ENCODE measurements at places on chromosomes 1 and 21.

- no peak for DNase-seq
Observed at GRCh38 chr1:230621324-230622030, 20.8 kb upstream of the COG2 start.

GRCh38 chr1:222948079-222948478 is 133.2 kb downstream of the DISP1 start:
- no peak for DNase-seq

GRCh38 chr1:157105988-157106812 is 6.6 kb upstream of the ETV3L start:
- DNase-seq, result no peak

DNA sequence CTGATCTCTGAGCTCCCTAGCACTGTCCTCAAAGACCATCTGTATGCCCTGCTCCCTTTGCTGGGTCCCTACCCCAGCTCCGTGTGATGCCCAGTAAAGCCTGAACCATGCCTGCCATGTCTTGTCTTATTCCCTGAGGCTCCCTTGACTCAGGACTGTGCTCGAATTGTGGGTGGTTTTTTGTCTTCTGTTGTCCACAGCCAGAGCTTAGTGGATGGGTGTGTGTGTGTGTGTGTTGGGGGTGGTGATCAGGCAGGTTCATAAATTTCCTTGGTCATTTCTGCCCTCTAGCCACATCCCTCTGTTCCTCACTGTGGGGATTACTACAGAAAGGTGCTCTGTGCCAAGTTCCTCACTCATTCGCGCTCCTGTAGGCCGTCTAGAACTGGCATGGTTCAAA is 5.7 kb downstream of the GSTM5 start:
- no peak for DNase-seq

- DNase-seq, result no peak
Observed at GRCh38 chr21:42367367-42368165, 1.2 kb upstream of the TFF1 start.

DNA sequence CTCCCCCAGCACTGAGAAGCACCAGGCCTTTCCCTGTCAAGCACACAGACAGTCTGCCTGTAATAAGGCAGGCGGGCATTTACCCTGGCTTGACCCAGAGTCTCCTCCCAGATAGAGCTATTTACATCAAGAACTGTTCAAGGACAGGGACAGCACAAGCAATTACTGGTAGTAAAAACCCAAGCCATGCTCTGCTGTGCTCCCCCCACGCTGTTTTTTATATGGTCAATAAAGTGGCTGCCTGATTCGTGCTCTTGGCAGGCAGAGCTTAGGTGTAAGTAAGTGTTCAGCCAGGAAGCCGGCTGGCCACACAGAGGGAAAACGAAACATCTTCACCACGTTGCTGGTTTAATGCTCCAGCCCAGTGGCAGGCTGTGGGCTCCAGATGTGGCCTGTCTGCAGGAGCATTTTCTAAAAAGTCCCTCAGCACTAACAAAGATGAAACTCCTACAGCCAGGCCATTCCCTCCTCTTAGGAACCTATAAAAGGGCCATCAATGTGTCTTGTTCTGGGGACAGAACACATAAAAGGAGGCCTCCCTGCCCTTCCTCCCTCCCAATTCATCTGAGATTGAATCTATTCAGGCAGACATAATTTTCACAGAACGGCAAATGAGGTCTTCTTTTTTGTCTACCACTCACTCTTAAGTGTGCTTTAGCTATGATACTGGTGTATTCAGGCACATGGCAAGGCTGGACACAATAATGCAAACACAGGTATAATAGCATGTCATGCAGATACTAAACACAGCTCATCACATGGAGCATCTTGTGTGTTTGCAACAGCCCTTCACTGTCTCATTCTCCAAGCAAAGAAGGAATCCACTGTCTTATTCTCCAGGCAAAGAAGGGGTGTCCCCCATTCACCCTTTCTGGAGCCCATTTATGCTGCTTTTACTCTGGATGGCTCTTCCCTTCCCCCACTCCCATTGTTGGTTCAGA is 378.9 kb downstream of the HHAT start:
- DNase-seq, result no peak

DNA sequence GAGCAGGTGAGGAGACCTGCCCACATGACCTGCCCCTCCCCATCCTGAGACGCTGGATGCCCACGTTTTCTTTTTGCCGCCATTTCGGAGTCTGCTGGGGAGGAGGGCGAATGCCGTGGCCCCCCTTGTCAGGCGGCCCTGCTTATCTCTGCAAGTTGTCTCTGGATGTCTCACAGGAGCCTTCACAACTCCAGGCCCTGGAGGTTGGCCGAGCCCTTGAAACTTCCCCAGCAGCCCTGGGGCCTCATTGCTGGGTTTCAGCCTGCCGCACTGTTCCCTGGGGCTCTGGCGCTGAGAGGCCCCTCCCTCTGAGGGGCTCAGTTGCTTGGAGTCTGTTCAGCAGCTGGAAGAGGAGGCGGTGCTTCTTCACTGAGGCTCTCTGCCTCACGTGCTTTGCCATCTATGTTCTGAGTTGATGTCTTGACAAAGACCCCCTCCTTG is 29.8 kb upstream of the ZBTB21 start:
- DNase-seq, result no peak

DNA sequence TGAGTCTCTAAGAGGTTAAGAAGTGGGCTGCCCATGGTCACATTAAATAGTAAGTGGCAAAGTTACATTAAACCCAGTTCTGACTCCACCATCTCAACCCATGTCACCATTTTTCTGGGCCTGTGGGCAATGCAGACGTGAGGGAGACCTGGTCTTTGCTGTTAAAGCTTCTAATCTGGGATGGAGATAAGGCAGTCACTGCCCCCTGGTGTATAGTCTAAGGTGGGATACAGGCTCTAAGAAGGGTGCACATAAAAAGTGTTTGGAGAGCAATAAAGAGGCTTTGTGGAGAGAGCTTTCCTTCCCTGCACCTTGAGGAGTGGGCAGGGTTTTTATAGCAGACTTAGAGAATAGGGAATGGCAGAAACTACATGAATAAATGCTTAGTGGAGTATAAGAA is 141.3 kb downstream of the ROR1 start:
- no peak for DNase-seq

DNA sequence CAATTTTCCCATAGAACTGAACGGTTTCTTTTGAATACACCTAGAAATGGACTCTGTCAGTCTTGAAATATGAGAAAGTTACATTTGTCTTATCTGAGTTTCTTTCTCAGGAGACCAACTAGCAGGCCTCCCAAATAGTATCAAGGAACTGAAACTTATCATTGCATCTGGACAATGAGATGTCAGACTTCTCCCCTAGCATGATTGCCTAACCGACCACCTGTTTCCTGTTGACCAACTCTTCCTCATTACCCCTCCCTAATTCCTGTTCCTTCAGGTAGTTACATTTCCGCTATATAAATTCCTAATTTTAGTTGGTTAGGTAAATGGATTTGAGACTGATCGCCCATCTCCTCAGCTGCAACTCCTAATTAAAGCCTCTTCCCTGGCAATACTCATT is 1587.3 kb downstream of the NCAM2 start:
- DNase-seq, result no peak

DNA sequence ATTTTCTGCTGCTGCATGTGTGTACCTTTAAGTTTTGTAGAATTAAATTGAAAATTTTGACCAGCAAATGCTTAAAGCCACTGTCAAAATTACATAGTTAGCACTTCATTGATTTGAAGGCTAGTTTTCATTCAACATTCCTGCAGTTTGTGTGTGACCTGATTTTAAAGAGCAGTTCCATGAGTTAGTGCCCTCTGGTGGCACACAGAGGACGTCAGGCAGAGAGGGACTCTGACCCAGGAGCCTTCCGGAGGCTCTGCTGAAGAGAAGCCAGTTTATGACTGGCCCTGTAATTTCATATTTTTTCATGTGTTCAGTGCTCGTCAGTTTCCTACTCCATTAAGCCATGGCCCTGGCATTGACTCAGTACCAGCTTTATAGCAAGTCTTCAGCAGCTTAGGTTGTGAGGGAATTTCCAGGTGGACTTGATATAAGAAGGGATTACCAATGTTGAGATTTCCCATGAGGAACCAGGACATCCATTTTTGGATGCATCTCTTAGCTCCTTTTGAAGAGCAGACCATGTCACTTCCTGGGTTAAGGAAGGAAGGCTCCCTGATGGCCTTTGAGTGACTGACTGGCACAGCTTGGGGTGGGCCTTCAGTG is 104.7 kb downstream of the CAMTA1 start:
- no peak for DNase-seq

DNA sequence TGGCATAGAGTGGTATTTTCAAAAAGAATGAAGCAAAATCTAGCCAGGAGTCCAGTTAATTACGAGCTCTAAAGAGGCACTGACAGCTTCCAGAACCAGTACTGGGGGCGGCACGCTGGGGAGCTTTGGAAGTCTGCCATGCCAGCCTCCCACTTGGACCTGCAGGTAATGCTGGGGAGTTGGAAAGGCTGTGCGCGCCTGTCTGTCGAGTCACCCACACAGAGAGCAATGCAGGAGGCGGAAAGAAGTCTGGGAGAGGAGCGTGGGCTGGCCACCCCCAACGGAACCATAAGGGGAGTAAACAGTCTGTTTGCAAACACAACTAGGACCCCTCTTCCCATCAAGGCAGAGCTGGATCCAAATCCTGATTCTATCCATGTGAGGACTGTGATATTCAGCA is 84.5 kb downstream of the BEND5 start:
- DNase-seq, result no peak

DNA sequence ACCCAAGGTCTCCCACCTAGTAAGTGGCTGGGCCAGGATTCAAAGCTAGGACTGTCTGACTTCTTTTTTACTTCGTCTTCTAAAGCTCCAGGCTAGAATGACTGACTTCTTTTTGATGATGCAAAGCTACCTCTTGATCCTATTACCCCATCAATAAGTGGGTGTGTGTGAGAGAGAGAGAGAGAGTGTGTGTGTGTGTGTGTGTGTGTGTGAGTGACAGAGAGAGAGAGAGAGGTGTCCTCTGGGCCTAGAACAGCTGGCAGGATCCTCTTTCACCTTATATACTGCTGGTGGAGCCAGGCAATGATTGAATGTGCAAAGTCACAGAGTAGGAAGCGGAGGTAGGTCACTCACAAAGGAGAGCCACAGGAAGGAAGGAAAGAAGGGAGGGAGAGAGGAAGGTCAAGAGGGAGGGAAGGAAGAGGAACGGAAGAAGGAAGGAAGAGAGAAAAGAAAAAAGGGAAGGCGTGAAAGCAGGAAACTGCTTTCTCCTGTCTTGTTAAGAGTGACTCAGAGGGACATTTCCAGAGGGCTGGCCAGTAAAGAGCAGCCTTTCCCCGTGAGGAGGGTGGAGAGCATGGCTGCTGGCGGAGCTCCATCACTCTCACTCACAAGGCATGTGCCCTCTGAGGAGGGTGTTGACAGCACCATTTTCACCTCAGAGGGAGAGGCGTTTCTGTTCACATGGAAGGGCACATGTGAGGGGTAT is 68.9 kb downstream of the CDC7 start:
- DNase-seq, result no peak

DNA sequence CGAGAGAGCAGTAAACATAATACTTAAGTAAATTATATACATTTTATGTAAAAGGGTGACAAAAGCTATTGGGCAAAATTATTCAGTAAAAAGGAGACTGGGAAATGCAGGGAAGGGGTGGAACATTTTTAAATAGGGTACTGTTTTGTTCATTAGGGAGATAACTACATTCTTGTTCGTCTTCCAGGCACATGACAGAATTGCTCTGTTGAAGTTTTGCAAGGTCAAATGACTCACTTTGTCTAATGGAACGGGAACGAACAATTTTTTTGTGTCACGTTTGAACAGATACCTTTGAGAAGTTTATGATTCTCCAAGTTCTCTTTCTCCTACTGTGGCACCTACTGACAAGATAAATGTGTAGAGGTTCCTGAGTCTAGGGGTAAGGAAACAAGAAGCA is 382.3 kb upstream of the ZRANB2 start:
- no peak for DNase-seq

Data from right renal cortex interstitium (tissue), 3 donors.